ENCODE measurements at places on chromosomes 6 and 20.
A peak's percentile ranks its signal among the peaks of the same experiment; 100 is the strongest.

- DNase-seq = peak; percentile 36
Observed at GRCh38 chr6:14450133-14450504, 332.5 kb downstream of the CD83 start.

DNA sequence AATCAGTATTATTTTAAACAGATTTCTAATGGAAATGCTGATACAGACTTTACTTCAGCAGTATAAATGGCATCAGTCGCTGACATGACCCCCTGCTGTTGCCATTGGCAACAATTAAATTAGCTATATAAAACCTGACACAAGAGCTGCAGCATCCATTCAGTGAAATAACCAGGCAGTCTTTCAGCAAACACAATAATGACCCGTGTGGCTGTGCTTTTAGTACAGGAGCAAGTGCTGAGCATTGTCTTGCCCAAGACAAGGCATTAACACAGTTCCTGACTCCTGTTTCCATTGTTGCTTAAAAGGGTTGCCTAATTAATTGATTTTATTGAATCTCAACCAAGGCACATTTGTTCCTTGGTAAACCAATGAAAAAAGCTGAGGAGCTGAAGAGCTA is 382.1 kb downstream of the HACE1 start:
- no peak for DNase-seq

GRCh38 chr20:60372822-60373221 is 414.6 kb downstream of the CDH26 start:
- no peak for DNase-seq

GRCh38 chr6:117459204-117459944 is 23.1 kb upstream of the DCBLD1 start:
- no peak for DNase-seq

- peak; percentile 97 for DNase-seq
Observed at GRCh38 chr6:161038229-161039031, 46.9 kb downstream of the MAP3K4 start.

GRCh38 chr6:20954315-20954714 is 420.1 kb downstream of the CDKAL1 start:
- no peak for DNase-seq

DNA sequence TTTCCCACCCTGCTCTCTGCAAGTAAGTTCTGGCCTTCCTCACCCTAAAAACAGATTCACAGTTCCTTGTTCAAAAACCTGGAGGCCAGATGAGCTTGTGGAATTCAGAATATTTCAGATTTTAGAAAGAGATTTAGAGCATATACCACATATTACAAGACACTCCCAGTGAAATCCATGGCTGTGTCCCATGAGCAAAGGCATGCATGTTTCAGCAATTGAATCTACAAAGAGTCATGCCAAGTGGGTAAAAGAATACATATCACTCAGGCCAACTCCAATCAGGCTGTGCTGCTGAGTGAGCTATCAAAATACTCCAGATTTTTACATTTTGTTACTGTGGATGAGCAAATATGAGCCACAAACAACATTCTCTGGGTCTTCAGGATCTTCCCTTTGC is 10.2 kb upstream of the NEDD9 start:
- peak; percentile 71 for DNase-seq

DNA sequence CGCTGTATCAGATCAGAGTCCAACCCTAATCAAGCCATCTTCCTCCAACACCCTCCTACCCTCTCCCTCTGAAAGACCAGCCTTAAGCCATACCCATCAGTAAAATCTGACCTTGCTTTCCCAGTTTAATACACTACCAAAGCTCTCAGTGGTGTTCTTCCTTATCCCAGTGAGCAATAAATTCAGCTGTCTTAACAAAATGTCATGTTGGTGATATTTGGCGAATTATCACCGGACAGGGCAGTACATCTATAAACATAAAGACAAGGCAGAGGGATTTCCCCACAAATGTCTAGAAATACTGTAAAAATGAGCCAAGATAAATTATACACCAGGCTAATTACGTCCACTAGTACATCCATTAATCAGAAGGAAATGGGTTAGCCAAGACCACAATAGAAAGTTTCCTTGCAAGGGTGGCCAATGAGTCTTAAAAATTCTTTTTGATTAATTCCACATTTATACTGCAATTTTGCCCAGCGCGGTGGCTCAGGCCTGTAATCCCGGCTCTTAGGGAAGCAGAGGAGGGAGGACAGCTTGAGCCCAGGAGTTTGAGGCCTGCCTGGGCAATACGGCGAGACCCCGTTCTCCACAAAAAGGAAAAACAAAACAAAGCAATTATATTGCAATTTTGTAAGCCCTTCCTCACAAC is 905 bp downstream of the RARS2 start:
- DNase-seq = peak; percentile 29

DNA sequence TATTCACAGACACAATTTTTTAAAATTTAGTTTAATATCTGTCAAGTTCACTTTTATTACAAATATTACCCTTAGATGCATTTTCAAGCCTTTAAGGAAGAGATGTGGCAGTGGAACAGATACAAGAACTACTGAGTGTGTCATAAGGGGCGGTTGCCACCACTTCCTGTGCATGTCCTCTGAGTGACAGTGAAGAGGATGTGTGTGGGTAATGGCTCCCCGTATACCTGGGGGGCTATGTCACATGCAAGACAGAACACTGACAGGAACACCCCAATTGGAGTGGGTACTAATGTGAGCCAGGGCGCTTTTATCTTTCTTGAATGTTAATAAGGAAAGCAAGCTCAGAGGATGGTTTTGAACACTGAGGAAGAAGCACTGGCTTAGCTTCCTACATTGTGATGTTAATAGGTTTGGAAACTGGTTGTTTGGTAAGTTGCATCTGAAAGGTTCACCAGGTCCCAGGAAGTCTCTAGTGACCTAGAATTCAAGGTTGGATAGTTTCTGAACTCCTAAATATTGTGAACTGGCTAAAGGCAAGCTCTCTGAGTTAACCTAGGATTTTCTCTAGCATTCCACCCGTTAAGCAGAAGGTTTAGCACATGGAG is 83.4 kb upstream of the ASF1A start:
- no peak for DNase-seq

GRCh38 chr6:12439296-12439695 is 149.1 kb downstream of the EDN1 start:
- DNase-seq = no peak

- no peak for DNase-seq
Observed at GRCh38 chr6:156161471-156161870, 615.7 kb upstream of the ARID1B start.

- DNase-seq = no peak
Observed at GRCh38 chr20:44516491-44516890, 5.4 kb downstream of the SERINC3 start.

DNA sequence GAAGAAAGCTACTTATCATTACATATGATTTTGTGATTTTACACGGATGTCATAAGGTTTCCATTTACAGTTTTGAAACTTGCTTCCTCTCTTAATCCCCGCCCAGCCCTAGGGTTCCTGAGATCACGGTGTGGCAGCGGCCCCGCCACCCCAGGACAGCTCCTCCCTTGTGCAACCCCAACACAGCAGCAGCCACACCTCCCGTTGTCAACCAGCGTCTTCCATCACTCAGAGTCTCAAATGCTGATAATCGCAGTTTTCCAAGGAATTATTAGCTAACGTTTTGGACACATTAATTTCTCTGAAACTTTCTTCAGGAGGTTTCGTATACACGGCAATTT is 204.8 kb downstream of the THBS2 start:
- DNase-seq = no peak

DNA sequence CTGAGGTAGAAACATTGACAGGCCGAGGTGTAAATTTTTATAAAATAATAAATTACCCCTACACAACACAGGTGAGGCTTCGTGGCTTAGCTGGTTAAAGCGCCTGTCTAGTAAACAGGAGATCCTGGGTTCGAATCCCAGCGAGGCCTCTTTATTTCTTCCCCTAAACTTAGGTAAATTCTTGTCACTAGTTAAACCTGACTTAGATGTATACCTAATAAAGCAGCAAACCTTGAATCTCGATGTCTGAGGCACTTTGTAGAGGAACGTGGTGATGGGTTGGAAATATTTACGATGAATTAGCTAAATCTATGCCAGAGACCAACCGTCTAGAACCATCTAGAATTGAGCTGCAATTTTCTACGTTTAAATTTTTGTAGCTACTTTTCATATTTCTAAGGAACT is 185.6 kb downstream of the OR2B2 start:
- DNase-seq = no peak

- DNase-seq = no peak
Observed at GRCh38 chr6:151808371-151809241, 1.1 kb downstream of the ESR1 start.

DNA sequence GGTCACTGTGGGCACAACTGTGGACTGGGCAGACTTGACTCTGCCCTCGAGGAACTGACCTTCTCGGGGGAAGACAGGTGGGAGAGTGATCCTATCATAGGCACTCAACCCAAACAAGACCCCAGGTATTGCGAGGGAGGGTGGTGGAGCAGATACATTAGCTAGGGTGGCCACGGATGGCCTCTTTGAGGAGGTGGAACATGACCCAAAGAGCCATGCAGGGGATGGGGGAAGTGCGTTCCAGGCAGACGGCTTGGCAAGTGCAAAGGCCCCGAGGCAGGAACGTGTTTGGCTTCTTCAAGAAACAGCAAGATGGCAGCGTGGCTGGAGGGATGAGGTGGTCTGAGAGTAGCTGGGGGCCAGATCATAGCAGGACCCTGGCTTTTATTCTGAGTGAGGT is 167.6 kb downstream of the NFATC2 start:
- no peak for DNase-seq

DNA sequence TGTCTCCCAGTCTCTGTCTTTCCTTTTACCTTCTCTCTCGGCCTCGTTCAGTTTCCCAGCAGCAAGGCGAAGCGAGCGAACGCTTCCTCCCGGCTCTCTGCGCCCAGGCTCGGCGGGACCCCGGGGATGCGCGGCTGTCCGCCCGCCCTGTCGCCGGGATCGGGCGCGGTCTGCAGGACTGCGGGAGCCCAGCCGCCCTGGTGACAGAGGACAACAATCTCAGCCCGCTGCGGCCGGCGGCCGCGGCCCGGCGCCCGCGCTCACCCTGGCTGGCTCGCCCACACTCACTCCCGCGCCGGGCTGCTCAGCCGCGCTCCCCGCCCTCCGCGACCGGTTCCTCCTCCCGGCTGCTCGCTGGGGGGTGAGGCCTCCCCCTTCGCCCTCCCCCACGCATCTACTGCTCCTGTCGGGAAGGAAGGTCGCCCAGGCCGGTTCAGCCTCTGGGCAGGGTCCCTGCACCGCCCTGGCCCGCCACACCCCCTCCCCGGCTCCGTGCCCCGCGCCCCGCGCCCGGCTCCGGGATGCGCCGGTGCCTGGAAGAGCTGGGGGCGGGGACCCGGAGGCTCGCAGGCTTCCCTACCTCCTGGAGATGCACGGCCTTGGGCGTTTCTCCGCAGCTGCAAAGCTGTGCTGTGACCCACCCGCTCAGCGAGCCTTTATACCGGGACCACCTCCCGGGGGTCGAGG is 410 bp downstream of the SYNE1 start:
- peak; percentile 33 for DNase-seq

Data from fibroblast of skin of right biceps (primary cell).